Left renal pelvis (tissue), 4 donors: ENCODE measurements at places on chromosomes 3 and 15.

DNA sequence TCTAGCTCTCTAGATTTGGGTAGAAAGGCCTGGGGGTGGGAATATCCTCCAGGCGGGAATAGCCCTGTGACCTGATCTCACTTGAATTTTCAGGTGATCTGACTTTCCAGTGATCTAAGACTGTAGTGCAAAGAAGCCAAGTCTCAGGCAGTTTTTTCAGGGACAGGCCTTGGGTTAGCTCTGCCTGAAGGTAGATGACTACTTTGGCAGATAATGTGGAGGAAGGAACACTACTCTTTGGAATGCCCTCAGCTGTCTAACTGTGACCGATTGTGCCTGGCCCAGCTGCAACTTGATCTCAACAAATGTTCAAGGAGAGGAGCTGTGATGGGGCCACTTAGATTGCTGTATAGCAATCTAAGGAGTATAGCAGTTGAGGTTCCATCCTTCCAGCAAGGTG, 193.7 kb downstream of the TCF12 start:
- no peak for DNase-seq

GRCh38 chr3:118960876-118961450, 73.7 kb downstream of the IGSF11 start:
- DNase-seq: no peak

- no peak for DNase-seq
Observed at GRCh38 chr3:149783576-149783975, 8.8 kb downstream of the ANKUB1 start.

- DNase-seq: no peak
Observed at GRCh38 chr15:90002428-90002844, 1.3 kb downstream of the ZNF710 start.

DNA sequence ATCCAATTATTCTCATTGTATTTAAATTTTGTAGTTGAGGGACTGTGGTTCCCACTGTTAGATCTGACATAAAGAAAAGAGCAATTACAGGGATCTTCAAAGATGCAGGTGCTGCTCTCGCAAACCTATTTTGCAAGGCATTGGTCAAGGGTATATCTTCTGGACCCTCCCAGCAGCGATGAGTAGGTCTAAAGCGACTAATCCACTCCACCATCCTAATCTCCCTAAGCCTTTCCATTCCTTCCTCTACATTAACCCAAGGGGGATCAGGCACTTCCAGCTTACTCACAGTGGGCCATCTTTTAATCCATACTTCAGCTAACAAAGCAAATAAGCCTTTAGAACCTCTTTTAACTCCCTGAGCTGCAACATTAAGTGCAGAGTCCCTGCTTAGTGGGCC, 37.0 kb upstream of the CPOX start:
- no peak for DNase-seq

GRCh38 chr3:130088061-130088460, 6.4 kb downstream of the ALG1L2 start:
- DNase-seq: no peak

GRCh38 chr15:65079580-65079979, 3.0 kb downstream of the KBTBD13 start:
- DNase-seq: no peak

DNA sequence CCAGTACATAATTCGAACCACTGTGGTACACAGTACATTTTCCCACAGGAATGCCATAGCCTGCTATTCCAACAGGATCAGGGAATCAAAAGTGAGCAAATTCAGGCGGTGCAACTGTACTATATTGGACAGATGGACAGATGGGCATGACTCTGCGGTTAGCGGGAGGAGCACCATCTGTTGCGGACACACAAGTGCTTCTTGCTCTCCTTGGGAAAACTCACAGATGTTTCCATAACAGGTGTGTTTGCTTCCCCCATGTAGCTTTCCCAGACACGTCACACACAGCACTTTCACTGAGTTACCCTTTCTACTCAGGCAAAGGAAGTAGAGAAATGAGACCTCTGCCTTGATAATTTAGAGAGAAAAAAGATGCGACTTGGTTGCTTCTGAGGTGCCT, 325.1 kb upstream of the THBS1 start:
- DNase-seq: no peak

DNA sequence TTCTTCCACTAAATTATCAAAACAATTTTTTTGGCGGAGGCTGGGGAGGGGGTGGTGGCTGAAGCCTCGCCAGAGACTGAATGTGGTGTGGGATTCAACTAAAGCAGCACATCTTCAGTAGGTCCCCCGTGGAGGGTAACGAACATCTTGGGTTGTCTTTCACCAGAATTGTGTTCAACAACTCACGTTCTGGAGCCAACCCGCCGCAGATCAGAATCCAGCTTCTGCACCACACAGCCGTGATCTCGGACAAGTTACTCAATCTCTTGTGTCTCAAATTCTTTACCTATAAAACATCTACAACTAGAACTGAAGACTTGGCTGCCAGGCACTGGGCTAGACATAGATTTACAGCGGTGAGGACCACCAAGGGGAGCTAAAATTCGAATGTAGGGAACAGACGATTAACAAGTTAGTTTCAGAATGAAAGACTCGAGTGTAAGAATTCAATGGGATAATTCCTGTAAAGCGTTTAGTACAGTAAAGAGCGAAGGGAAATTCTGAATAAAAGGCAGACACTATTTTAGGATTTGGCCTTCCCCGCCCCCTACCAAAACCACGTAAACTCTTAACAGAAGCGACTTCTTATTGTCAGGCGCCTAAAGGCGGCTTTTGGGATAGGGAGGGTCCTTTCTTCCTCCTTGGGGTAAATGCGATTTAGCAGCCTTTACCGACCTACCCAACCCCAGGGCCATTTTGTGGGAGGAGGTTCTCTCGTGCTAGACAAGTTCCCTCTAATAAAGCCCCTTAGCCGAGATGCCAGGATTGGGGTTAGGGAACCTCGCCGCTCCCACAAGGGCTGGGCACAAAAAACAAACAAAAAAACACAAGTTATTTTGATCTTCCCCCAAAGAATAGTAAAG, 697 bp upstream of the RAB5A start:
- DNase-seq: no peak

DNA sequence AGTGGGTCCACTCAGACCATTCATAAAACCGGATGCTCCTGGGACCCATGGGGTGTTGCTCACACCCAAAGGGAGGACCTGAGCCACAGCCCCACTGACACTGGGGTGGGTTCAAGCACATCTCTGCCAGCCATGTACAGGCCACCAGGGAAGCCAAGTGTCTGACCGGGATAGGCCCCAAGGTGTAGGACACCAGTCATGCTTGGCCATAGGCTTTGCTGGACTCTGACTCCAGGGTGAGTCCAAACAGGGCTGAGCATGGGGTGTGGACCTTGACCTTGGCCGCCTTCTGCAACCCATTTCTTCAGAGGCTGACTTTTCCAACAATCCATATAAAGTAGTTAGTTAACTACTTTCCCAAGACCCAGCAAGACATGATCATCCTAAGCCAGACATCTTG, 31.4 kb upstream of the DUSP7 start:
- no peak for DNase-seq

GRCh38 chr15:87287156-87287555, 969.4 kb downstream of the NTRK3 start:
- no peak for DNase-seq

DNA sequence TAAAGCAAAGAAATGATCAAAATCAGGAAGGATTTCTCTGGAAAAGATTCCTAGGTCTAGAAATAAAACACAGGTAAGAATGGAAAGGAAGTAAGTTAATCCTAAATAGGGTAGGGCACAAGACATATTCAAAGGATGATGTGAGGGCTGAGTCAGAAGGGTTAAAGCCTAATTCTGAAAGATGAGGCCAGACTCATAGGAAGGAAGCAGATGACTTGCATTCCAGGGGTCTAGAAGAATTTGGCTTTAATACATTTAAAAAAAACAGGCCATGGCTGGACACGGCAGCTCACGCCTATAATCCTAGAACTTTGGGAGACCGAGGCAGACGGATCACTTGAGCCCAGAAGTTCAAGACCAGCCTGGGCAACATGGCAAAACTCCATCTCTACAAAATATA, 3.2 kb downstream of the SSR3 start:
- no peak for DNase-seq

- no peak for DNase-seq
Observed at GRCh38 chr15:43249699-43250203, 17.0 kb downstream of the TGM5 start.

DNA sequence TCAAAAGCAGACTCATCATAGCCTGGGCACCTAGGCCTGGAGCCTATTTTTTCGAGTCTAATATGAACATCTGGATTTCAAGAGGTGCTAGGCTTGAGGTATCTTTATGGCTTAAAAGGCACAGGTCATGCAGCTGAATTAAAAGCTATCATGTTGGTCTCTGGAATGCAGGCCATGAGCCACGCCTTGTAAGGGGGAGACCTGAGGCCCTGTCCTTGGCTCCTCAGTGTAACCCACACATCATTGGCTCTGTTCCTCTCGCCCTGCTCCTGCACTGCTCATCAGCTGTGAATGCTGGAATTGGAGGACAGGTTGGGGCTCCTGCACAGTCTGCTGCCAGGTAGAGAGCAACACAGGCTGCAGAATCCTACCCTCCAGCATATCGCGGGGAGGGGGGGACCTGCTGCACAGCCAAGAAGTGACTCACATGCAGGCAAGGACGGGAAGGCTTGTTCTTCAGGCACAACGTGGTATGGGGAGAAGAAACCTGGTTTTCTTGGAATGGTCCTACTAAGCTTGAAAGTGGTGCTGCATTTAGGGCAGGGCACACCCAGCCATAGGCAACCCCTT, 146.0 kb downstream of the CHST2 start:
- no peak for DNase-seq

DNA sequence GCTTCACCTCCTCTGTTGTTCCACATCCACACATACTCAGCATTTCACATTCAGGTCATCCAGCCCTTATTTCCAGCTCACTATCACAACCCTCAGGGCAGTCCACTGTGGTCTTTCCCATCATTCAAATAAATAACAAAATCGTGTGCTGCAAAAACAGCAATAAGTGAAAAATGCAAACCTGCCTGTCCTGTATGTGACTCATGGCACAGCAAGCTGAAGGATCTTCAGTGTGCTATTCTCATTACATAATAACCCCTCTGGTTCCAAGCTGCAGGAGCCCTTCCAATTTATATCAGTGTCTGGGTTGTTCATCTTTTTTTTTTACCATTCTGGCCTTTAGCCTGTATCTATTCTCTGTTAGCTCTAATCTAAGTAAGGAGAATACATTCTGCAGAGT, 185.3 kb upstream of the UBE2E2 start:
- no peak for DNase-seq

DNA sequence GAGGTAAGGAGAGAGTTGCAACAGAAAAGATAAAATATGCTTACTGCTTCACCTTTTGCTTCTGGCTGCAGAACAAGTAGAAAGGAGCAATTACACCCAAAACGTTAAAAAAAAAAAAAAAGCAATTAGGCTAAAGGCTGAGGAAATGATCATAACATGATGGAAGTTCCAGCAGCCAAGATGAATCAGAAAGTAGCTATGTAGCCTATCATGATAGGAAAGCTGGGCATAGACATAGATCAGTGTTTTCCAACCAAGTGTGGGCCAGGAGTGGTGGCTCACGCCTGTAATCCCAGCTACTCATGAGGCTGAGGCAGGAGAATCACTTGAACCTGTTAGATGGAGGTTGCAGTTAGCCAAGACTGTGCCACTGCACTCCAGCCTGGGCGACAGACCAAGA, 52.6 kb downstream of the AGTR1 start:
- DNase-seq: no peak

- DNase-seq: no peak
Observed at GRCh38 chr3:7371693-7372572, 511.0 kb downstream of the GRM7 start.

GRCh38 chr15:67188551-67189218, 65.8 kb downstream of the AAGAB start:
- DNase-seq: no peak

DNA sequence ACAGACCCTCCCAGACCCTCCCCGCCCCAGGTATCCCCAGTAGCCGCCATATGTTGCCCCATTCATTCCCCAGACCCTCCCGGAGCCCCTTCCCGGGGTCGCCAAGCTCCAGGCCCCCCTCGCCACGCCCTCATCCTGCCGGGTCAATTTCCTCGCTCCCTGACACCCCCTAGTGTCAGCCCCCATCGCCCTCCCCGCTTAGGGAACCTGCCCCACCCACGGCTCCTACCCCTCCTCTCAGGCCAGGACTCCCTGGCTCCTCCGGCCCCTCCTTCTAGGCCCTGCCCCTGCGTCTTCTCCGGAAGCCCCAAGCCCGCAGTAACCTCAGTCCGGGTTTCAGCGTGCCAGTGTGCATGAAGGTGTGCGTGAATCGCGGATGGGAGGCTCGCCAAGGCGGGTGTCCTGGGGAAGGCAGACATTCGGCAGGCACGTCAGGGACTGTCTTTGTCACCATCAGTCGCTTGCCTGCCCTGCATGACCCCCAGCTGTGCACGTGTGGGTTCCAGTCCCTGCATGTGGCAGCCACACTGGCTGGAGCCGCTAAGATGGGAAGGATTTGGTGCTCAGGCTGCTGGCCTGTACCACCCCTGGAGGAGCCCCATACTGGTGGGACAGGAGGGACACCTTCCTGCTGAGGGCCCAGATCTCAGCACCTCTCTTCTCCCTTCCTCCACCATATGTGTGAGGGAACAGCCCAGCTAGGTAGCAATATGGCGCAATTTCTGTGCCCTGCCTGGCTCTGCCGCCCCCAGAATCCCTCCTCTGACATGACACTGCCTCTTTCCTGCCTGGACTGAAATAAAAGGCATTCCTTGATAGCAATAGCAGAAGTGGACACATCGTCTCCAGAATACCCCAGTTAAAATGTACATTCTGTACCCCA, 693 bp downstream of the DISP2 start:
- DNase-seq: no peak

- no peak for DNase-seq
Observed at GRCh38 chr3:140019946-140020345, 85.0 kb downstream of the CLSTN2 start.

DNA sequence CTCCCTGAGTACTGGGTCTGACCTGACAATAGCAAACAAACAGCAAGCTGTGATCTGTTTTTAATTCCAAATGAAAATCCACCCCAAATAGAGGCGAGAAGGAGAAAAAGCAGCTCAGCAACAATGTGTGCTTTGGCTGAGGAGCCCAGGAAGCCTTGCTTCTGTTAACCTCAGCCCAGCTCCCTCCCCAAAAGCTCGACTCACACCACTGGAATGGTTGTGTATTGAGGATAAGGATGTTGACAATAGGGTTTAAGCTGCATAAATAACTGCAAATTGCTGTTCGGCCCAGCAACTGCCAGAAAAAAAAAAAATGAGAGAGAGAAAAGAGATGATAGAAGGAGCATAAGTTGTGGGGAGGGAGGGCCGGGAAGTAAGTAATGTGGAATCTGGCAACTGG, 104.0 kb upstream of the TBC1D5 start:
- DNase-seq: no peak

DNA sequence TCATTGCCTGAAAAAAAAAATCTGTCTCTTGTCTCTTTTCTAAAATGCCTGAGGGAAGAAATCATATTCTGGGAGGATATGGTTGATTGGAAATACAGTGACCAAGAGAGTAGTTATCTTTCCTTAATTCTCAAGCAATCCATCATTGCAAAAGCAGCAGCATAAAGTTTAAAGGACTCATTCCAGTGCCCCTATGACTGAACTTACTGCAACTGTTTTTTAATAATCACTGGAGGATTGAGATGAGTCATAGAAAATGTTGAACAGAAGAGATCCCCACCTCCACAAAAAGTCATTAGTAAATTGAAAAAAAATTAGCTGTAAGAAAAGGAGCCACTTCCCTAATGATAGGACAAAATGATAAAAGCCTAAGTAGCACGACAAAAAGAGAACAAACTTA, 121.5 kb downstream of the SLC9A9 start:
- DNase-seq: no peak

- DNase-seq: no peak
Observed at GRCh38 chr3:46503200-46503874, 5.6 kb downstream of the RTP3 start.

GRCh38 chr15:25635191-25635590, 196.4 kb upstream of the UBE3A start:
- no peak for DNase-seq

- DNase-seq: no peak
Observed at GRCh38 chr15:68618394-68618793, 39.6 kb downstream of the CORO2B start.
